Effector CD8-positive, alpha-beta T cell (primary cell): ENCODE measurements at places on chromosomes 3 and 15.

GRCh38 chr3:13673207-13673606 lies 124.3 kb downstream of the FBLN2 start:
- DNase-seq = no peak

DNA sequence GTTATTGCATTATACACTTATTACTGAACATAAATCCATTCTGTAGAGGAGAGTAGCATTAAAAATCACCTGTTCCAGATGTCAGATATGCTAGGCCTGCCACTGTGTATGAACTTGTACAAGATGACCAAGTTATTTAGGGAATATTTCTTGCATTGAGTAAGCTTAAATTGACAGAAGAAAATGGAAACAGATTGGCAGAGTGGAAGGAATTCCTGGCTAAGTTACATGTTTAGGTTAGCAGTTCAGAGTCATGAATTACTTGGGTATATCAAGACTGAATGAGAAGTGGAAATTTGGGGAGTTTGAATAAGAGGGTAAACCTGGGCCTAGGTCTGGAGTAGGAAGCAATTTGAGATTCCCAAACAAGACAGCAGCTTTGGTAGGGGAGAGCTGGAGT lies 44.6 kb downstream of the ARHGAP31 start:
- DNase-seq = no peak

DNA sequence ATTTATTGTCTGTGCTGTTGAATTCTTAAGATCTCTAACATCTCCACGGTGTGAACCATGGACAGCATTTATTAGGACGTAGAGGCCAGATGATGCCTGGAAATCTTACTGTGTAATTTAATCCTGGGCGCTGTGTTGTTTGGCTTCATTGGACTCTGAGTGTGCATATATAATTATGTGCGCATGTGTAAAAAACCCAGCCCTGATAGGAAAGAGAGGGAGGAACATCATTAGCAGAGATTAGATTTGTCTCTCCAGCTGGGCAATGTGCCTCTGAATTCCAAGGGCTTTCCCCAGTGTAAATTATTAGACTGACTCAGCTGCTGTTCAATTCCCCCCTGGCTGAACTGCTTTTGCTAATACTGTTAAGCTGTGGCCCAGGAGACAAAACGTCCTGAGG lies 39.6 kb downstream of the MAP3K13 start:
- no peak for DNase-seq

- DNase-seq = no peak
Measured at GRCh38 chr3:43499256-43499655, 122.6 kb downstream of the ANO10 start.
